ENCODE measurements at places on chromosomes 16 and 17.

DNA sequence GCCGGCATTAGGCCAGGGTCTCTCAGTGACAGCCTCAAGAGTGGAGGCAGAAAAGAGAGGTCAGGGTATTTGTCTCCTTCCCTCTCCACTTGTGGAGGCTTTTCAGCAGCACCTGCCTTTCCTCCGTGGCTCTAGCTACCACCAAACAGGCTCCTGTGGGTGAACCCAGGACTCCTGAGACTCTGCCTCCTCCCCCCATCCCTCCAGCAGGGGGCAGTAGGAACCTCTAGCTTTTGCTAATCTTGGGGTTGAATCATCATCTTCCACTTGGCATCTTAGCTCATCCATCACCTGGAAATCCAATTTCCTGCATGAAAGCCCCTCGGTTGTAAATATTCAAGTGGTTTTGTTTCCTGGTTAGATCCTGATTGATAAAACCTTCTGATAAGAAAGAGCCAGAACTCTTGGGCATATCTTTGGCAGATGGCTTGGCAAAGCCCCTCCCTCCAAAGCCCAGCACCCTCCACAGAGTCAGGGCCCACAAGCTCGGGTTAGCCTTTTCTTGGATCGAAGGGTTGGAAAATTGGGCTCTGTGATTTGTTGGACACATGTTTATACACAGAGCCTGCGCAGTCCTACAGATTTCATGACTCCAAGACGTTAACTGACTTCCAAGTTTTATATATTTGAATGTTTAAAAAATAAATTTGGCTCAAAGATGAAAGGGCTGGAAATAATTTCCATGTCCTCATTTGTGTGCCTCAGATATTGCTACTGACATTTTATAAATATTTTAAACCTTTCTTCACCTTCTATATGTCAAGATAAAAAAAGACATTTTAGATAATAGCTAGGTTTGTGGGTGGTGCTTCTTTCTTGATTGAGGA, 322.1 kb downstream of the MAP2K4 start:
- DNase-seq: no peak

DNA sequence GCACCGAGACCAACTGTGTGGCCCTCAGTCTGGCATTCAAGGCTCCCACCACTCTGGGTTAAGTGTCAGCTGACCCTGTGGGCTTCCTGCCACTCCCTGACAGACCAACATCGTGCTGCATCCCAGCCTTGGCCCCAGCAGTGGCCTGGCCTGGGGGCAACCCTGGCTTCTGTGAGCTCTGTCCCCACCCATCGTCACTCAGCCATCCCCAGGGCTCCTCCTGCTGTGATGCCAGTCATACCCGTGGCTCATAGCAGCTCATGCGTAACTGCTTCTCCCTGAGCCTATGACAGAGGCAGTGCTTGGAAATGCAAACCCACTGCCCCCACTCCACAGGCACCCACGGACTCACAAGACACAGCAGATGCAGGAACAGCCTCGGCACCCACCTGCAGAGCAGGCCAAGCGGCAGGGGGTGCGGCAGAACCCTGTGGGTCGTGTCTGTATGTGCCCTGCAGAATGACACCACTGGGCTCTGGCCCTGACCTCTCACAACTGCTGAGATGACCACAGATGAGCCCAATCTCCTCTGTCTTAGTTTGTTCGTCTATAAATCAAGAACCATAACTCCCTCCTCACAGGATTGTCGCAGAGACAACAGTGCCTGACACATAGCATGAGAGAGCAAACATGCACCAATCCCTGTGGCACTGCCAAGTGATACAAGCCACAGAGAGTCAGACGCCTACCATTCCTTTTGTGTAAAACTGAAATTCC, 26.6 kb downstream of the PIEZO1 start:
- DNase-seq: no peak

DNA sequence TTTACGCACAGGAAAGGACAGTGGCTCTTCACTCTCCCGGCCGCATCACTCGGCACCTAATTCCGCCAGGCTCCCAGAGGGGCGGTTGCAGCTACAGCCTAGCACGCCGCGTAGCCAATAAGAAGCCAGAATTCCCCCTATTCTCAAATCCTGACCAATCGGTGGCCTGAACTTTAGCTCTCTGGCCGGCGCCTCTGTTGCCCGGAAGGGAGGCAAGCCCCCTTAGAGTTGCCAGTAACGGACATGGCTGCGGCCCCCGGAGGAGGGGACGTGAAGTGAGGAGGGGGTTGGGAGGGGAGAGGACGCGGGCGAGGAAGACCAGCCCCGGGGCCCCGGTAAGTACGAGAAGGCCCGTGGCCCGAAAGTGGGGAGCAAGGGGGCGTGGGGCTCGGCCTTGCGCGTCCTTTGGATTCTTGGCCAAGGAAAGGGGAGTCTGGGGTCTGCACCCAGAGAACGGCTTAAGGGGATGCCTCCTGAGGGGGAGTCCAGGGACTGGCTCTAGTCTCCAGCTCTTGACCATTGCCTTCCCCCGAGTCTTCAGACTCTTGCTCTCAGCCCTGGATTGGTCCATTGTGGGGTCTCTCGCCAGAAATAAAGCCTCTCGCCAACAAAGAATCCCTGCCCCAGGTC, at the start of gene TMEM94:
Gene TMEM94 (plus strand): TSS at position 219 of the 630 bp plus-strand sequence. CDS start 15,271 bp downstream, outside the sequence.
- DNase-seq: peak; percentile 81

DNA sequence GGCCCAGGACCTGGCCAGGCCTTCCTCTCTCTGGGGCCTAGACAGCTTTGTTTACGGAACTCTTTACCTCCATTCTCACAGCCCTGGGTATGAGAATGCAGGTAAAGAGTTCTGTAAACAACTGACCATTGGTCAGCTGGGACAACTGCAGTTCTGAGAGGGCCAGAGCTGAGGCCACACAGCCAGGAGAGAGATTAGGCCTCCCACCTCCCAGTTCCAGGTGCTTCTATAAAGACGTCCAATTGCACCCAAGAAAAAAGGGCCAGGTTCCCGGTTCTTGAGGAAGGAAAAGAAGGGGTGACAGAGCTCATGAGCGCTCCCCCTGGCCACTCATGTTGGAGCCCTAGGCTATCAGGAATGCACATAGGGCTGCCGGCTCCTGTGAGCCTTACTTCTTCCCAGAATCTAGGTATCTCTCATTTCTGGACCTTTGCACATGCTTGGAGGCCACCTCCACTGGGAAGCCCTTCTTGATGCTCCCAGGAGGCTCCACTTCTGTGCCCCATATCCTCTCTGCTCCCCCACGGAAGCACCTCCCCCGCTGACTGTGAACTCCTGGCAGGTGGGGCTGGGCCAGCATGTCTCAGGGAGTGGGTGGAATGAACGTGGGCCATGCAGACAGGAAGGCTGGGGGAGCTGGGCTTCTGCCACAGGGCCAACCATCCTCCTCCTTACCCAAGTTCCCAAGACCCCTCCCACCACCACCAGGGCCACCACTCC, 13.1 kb downstream of the CNGB1 start:
- DNase-seq: no peak

GRCh38 chr17:82273327-82274133, at the start of gene CSNK1D:
Gene CSNK1D (minus strand): TSS chr17:82273700. CDS start chr17:82273381, 319 bp downstream.
- peak; percentile 85 for DNase-seq

DNA sequence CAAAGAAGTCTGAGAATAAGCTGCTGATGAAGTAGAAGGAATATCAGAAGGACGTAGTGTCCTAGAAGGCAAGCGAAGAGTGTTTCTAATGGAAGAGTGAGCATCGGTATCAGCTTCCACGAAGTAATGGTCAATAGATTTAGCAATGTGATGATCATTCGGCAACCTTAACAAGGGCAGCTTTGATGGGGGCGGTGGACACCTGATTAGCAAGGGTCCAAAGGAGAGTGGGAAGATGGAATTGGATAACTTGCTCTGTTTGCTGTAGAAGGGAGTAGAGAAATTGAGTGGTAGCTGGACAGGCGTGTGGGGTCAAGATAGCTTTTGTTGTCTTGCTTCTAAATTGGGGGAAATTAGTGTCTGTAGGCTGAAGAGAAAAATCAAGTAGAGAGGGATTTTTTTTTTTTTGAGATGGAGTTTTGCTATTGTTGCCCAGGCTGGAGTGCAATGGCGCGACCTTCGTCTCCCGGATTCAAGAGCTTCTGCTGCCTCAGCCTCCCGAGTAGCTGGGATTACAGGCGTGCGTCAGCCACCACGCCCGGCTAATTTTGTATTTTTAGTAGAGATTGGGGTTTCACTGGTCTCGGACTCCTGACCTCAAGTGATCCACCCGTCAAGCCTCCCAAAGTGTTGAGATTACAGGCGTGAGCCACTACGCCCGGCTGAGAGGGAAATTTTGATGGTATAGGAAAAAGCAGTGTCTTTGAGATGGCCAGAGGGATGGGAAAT, 13.9 kb upstream of the HES7 start:
- no peak for DNase-seq

DNA sequence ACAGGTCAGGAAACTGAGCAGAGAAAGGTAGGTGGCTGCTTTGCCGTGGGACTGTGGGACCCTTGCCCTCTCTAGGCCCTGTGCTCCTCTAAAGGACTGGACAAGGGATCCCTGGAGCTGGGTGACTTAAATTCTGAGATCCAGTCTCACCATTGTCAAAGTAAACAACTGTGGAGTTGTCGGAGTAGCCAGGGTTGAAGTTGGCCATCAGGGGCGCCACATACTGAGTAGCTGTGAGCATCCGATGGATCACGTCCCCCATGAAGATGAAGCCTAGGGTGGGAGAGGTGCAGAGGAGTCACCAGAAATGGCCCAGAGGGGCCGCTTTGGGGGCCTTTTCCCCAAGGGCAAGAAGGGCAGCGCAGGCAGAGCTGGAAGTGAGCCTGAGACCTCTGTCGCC, 43.5 kb downstream of the PLXDC1 start:
- DNase-seq: no peak

DNA sequence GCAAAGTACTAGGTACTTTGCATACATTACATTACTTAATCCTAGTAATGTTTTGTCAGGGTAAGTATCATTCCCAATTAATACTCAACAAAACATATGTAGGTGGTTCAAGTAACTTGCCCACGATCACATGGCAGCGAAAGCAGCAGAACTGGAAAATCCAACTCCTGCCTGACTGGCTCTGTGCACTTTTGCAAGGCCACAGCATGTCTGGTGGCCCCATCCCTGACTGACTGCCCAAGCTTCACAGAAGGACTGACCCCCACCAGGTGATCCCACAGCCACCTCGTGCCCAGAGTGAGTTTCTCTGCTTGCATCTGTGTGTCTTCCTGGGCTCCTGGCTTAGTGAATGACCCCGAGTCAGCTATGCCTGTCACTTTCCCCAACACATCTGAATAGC, 11.4 kb downstream of the CNP start:
- DNase-seq: no peak

GRCh38 chr17:64092113-64092512, 37.8 kb downstream of the ERN1 start:
- no peak for DNase-seq

DNA sequence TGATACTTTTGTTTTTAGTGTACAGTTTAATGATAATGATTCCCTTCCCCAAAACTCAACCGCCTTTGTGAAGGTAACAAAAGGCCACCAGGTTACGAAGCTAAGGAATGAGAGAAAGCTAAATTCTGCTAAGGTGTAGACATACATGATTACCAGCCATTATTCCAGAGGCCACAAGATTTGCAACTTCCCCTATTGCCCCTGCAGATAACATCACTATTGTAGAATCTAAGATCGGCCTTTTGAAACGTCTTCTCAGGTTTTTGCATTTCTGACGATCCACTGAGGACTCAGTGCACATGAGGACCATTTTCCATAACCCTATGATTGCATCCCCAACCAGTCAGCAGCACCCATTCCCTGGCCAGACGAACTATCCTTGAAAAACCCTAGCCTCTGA, 33.9 kb upstream of the SNN start:
- no peak for DNase-seq

Measured in omental fat pad (tissue), 4 donors.